Stromal cell of bone marrow (primary cell): ENCODE measurements at places on chromosomes 2 and 18.

DNA sequence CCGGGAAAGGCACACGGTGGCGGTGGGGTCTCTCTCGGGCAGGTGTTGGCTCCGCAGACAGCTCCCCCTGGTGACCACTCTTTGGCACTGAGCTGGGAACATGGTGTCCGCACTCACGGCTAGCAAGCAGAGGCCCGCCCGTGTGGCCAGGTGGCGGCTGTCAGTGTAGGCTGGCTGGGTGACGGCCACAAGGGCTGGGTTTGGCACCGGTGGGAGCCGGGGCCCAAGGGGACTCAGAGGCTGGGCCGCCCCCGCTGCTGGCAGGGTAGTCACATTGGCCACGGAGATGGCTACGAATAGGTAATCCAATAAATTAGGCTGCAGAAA lies 1071.7 kb downstream of the RPIA start:
- no peak for DNase-seq

DNA sequence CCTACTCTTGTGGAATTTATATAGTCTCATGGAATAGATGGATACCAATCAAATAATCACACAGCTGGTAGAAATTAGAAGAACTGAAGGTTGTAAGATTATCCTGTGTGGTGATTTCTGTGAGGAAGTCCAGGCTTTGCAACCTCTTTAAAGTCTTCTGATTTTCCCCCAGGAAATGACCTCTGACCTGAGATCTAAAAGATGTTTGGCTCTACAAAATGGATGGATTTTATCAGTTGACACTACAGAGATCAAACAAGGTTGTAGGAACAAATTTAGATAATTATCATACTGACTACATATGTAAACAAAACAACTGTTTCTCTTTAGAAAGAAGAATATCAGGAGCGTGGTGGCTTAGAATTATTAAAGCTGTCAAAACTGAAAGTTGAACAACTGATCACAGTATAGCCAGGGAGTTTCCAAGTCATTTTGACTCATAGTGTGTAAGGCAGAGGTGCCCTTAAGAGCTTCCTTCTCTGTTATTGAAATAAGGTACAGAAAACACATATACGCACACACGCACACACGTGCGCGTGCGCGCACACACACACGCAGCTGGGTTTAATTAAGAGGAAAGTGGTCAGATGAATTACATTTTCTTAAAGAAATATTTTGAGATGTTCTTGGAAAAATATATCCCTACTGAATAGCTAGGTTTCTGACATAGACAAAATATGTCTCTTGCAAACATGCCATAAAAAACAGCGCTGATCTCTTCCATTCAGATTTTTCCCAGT lies 35.5 kb upstream of the PELI1 start:
- no peak for DNase-seq

DNA sequence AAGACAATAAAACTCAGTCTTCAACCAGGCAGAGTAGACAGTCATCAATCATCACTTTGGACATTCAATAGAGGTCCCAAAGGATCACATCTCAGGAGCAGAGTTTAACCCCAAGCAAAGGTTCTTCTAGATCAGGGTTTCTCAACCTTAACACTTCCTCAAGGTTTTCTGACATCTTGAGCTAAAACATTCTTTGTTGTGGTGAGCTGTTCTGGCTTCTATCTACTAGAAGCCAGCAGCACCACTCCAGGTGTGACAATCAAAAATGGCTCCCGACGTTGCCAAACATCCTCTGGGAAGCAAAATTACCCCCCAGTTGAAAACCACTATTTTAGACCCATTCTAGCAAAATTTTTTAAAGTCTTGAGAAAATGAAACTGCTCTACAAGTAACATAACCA lies 22.0 kb downstream of the RTTN start:
- no peak for DNase-seq

DNA sequence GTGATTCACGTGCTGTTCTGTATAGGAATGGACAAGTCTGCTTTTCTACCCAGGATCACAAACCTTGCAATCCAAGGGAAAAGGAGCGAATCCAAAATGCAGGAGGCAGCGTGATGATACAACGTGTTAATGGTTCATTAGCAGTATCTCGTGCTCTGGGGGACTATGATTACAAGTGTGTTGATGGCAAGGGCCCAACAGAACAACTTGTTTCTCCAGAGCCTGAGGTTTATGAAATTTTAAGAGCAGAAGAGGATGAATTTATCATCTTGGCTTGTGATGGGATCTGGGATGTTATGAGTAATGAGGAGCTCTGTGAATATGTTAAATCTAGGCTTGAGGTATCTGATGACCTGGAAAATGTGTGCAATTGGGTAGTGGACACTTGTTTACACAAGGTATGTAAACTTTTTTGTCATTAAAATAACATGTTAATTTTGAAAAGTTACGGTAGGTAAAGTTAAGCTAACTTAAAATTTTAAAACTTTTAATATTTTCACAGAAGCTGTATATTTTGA lies 33.0 kb downstream of the PPM1B start:
- no peak for DNase-seq

- no peak for DNase-seq
Measured at GRCh38 chr2:160210599-160211138, 10.6 kb upstream of the ITGB6 start.

DNA sequence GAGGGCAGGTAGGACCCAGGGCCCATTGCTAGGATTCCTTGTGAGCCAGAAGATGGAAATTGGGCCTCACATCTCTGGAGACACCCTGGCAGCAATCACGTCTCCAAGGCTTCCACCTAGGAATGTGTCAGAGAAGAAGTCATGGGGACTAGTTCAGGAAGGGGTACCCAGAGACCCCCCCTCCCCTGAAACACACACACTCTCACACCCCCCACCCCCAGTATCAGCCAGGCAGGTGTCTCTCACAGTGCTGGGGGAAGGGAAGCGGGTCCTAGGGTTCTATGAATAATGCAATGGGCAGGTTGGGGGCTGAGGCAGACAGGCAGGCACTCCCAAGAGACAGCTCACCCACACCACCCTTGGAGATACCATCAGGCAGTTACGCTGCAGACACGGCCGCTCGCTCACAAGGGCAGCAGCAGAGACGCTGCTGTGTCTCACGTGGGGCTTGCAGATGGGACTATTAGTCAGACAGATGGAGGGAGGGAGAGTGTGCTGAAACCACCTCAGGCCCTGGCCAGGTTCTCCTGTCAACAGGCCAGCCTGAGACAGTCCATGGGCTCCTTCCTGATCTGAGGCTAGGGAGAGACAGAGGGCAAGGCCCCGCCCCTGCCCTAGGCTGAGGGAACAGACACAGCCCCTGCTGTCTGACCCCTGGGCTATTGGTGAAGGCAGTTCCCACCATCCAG lies 134.6 kb downstream of the CYP26B1 start:
- DNase-seq, result no peak

DNA sequence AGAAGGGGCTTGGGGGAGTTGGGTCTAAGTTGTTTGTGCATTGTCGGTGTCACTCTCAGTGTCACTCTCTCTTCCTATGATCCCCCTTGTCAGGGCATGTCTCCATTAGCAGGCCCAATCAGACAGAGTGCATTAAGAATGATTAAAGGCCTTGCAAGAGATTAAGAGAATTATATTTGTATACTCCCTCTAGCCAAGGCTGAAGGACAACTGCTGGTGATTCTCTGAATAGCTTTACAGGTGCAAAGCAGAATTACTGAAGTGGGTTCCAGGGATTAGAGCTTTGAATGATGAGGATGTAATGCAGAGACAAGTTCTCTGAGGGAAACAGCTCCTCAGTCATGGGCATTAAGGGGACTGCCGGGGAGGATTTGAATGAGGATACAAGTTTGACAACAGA lies 104.8 kb upstream of the LGALSL start:
- DNase-seq, result no peak
